T47D (cell line): ENCODE measurements at places on chromosomes 6 and 20.

DNA sequence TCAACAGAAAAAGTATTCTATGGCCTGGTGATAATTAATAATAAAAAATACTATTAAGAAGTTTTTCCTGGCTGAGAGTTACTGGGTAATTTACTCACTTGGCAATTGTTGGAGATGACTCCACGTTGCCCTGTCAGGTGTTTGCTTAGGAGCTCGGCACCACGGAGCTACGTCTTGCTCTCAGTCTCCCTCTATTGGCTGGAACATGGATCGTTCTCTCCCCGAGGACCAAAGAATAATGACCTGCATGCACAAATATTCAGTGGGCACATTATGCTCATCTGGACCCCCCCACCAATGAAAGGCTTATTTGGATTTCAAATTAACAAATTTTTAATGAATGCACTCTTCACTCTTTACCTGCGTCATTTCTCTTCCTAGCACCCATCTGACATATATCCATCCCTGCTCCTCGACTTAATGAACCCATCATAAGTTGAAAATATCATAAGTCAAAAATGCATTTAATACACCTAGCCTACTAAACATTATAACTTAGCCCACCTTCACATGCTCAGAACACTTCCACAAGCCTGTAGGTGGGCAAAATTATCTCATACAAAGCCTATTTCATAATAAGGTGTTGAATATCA is 71.0 kb upstream of the CD83 start:
- peak; percentile 56 for DNase-seq

DNA sequence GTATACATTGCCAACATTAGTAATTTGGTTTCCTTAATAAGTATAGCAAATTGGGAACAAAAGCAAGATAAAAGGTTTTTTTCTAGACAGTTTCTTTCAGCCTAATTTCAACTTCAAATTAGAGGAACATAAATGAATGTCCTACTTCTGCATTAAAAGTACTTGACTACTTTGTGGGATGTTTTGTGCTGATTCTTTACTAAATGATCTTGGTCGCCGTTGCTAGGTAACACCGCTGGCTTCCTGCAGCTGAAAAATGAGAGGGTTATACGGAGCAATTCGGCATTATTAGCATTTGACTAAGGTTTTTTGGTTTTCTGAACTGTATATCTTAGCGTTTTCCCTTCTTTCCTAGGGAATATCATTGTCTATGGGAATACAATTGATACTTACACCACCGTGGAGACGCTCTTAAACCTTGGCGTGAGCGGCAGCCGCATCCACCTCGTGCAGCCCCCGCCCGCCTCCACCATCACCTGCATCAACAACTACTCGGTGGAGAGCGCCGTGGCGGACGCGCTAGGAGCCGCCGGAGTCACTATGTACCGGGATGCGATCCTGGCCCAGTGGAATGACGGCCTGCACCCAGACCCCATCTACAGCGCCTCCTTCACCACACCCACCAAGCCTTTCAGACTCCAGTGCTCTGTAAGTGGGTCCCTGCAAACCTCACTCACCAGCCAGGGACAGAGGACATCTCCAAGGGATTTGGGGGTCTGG is 90.9 kb upstream of the INSM1 start:
- DNase-seq, result no peak

DNA sequence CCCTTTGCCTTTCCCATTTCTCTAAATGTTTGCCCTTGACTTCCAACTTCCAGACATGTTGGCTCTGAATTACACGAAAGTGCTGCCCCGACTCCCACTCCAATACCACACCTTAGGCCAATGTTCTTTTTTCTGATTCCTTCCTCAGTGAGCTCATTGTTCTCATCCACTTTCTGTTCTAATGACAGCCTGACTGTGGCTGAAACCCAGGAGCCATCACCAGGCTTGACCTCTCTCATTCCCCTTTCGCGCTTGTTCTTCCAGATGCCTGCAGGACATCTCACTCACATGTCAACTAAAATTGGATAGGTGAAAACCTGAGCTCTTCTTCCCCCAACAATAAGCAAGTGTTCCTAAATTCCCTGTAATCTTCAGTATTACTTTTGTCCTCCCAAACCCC is 40.4 kb downstream of the PTPRK start:
- DNase-seq, result no peak

- no peak for DNase-seq
These were observed 7.2 kb downstream of the PBOV1 start for GRCh38 chr6:138211048-138211581.

- peak; percentile 70 for DNase-seq
These were observed 5.5 kb upstream of the SOX4 start for GRCh38 chr6:21587961-21588480.

DNA sequence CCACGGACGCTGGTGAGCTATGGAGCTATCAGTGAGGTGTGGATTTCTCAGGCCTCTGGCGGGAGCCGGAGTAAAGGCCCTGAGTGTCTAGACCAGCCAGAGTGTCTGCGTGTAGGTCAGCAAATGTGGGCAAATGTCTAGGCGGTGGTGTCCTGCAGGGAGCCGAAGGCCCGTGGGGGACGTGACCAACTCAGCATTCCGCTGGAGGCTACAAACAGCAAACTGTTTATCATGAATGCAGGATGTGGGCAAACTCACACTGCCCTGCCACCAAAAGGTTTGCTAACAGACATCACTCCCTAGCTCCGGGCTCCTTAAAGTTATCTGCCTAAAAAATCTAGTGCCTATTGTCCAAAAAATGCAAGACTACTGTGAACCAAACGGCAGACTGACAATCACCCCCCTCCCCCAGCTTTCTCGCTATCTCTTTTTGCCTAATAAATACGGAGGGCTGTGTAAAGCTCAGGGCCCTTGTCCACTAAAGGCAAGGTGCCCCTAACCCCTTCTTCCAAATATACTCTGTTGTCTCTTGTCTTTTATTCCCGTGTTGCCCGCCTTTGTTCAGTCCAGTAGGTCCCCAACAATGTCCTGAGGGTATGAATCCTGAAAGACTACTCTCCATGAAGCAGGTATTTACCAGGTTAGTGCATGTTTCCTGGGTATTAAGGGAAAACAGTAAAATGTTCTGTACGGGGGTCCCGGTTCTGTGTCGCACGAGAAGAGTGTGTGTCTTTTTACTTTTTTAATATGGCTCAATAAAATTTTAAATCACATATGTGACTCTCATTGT is 29.0 kb upstream of the AFDN start:
- DNase-seq, result no peak

DNA sequence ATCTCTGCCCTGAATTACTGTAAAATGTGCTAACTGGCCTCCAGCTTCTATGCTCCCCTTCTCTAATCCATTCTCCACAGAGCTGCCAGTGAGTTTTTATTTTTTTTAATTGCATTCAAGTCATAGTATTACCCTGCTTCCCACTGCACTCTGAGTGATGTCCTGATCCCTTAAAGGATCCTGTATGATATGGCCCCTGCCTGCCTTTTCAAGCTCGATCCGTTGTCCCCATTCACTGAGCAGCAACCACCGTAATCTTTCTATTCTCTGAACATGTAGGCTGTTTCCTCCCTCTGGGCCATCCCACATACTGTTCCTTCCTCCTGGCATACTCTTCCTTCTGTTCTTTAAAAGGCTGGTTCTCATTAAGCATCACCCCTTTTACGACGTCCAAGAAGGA is 9.3 kb downstream of the TNFRSF21 start:
- no peak for DNase-seq

- DNase-seq, result no peak
These were observed 1.5 kb upstream of the CCR6 start for GRCh38 chr6:167121335-167121841.

- no peak for DNase-seq
These were observed 7.4 kb upstream of the SLC22A2 start for GRCh38 chr6:160265869-160266476.

- no peak for DNase-seq
These were observed 6.9 kb downstream of the OLIG3 start for GRCh38 chr6:137487181-137487868.

DNA sequence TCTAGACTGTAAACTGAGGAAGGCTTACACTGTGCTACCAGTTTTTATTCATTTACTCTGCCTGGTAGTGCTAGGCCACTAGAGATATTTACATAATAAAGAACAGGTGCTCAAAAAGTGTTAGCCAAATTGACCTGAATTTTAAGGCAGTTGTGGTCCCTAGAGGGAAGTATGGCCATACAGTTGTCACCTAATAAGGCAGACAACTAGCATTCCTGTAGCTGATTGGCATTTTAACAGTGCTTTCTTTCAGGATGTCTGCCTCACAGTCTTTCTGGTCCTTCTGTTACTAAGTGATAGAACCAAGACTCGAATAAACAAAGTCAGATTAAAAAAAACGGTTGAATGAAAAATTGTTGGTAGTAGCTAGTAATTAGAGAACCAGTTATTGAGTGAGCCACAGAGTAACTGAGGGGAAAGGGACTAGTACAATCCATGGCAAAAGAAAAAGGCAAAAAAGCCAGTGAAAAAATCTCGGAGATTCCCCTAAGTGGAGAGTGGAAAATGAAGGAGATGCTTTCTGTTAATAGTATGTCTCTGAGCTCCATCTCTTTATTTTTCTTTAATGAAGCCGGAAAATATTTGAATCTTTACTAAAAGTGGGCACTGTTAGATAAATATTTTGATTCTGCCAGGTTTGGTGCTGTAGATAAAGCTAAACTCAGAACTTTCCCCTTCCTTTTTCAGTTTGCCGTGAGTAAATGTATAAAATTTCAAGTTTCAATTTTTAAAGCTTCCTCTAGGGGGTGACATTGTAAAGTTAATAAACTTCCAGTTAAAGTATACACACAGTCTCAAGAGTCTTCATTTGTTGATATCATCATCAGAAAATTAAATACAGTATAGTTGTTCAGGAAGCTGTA is 9.1 kb downstream of the VTA1 start:
- peak; percentile 20 for DNase-seq

GRCh38 chr6:36623547-36624459 is 29.6 kb downstream of the SRSF3 start:
- peak; percentile 77 for DNase-seq

GRCh38 chr6:142945446-142946180 is 637 bp upstream of the HIVEP2 start:
- peak; percentile 54 for DNase-seq

DNA sequence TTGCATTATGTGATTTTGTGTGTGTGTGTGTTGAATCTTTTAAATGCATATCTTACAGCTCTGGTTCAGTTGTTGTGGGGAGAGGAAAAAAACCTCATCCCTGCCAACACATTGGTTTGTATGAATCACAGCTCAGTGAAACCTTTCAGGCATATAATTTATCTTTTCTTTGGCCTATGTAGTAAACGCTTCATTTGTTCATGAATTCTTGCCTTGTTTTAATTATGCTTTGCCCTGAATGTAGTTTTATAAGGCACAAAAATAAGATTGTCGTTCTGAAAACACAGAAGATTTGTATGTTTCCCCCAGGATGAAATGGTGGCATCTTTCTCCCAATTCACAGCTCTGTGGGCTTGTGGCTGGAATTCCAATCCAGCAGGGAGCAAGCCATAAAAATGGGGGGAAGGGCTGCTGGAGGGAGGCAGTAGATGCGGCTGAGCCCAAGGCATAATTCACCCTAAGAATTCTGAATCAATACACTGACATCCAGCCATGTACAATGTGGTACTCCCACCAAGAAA is 45.1 kb downstream of the BCAS1 start:
- DNase-seq, result no peak

DNA sequence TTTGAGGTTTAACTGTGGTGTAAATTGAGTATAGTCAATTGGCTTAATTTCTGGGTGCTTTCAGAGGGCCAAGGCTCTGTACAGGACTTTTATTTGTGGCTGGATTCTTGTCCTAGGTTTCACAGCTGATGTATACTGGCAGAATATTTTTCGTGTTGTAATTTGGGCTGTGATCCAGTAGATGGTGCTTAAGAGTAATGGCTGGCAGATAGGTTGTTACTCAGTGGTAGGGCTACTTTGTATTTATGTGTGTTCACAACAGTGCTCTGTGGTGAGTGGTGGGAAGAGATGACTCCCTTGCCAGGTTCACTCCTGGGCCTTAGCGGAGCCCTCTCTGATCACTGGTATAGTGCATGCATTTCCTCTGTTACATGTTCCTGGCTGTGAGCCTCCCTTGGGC is 34.5 kb upstream of the FERMT1 start:
- no peak for DNase-seq

- DNase-seq, result no peak
These were observed 707 bp upstream of the TOP1 start for GRCh38 chr20:41027872-41028358.

DNA sequence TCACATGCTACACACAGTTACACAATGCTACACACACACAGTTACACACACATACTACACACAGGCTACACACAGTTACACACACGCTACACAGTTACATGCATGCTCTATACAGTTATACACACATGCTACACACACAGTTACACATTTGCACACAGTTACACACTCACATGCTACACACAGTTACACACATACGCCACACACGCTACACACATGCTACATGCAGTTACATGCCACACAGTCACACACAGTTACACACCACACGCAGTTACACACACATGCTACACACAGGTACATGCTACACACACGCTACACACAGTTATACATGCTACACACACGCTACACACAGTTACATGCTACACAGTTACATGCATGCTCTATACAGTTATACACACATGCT is 15.6 kb downstream of the MYT1 start:
- DNase-seq, result no peak

DNA sequence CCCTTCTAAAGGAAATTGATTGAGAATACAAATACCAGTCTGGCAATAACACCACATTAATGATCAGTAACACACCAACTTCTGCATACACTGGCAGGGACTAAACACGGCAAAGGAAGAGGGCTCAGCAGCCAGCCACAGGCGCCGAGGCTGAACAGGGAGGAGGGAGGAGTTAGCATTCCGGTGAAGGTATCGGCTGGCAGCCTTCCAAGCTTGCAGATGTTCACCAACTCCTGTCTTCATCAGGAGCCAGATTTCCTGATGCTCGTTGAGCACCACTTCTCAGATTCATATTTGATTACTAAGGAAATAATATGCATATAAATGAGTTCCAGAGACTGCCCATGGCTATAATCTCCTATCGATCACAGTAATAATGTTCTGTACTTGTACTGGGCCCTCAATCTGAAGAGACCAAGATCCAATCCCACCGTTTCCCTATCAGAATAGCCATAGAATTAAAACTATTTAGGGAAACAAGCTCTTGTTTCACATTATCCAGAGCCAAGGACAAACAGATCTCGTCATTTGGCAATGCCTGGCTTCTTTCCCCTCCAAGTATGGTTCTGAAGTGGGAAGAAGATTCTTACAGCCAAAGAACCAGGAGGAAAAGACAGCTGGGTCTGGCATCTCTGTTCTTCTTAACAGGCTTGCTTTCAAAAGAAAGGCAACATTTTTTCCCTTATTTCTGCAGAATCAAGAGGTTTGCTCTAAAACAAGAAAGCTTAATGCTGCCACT is 42.2 kb downstream of the GFOD1 start:
- no peak for DNase-seq
